LoVo (cell line): ENCODE measurements at places on chromosomes 13 and 19.
A peak's percentile ranks its signal among the peaks of the same experiment; 100 is the strongest.

DNA sequence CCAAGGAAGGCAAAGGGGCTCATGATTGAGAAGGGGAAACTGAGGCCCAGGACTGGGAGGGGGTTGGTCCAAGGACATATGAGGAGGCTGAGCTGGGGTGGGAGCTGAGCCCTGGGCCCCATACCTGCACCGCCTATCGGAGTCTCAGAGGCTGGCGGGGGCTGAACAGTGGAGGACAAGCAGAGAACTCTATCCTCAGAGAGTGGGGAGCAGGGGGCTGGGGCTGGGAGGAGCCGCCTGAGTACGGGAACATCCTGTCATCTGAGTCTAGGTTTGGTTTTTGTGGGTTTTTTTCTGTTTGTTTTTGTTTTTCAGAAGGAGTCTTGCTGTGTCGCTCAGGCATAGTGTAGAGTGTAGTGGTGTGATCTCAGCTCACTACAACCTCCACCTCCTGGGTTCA is 6.2 kb downstream of the ARRDC2 start:
- no peak for DNase-seq

DNA sequence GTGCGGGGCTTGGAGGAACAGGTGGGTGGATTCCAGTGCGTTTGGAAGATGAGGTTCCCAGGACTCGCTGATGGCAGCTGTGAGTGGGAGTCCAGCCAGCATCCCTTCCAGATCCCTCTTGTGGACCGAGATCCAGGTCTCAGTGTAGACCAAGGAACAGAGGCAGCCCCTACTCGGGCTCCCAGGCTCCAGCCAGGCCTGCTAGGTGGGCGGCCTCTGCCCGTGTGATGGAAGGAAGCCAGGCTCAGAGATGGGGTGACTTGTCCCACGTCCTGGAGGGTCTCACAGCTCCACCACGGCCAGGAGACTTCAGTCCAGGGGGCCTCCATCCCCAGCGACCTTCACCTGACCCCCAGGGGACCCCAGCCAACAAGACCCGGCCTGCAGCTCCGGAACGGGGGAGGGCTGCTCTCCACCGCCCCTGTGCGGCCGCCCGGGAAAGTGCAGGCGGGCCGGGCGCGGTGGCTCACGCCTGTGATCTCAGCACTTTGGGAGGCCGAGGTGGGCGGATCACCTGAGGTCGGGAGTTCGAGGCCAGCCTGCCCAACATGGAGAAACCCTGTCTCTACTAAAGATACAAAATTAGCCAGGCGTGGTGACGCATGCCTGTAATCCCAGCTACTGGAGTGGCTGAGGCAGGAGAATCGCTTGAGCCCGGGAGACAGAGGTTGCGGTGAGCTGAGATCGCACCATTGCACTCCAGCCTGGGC is 729 bp upstream of the MADCAM1 start:
- no peak for DNase-seq

GRCh38 chr19:13681509-13681908 is 82.8 kb upstream of the MRI1 start:
- DNase-seq = peak; percentile 34

DNA sequence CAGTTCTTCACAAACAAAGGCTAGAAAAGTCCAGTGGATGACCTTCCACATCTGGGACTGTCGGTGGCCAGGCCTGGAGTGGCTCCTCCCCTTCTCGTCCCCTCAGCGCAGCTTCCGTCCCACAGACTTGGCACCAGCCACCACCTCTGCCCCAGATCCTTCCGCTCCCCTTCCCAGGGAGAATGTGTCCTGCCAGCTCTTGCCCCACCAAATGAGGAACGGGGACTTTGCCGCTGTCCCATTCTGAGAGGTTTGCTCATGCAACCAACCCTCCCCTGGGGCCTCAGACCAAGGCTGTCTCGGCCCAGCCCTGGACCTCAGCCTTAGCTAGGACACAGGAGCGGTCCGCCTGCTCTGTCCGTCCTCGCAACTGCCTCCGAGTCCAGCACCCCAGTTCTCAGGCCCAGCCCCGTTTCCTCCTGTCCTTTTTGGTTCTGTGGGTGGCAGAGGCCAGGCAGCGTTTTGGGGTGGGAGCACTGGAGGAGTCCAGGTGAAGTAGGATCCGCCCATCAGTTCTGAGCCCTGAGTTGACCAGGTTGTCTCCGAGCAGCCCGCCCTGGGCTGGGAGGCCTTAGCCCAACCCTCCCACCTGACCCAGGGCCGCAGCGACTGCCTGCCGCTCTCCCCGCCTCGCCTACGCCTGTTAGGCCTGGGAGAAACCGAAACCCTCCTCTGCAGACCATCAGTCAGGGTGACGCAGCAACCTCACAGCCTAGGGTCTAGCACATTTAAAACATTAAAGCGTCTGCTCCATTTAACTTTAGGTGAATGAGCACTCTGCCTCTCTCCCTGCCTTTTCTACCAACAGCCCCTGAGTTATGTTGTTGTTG is 284.3 kb downstream of the FOXO1 start:
- no peak for DNase-seq

DNA sequence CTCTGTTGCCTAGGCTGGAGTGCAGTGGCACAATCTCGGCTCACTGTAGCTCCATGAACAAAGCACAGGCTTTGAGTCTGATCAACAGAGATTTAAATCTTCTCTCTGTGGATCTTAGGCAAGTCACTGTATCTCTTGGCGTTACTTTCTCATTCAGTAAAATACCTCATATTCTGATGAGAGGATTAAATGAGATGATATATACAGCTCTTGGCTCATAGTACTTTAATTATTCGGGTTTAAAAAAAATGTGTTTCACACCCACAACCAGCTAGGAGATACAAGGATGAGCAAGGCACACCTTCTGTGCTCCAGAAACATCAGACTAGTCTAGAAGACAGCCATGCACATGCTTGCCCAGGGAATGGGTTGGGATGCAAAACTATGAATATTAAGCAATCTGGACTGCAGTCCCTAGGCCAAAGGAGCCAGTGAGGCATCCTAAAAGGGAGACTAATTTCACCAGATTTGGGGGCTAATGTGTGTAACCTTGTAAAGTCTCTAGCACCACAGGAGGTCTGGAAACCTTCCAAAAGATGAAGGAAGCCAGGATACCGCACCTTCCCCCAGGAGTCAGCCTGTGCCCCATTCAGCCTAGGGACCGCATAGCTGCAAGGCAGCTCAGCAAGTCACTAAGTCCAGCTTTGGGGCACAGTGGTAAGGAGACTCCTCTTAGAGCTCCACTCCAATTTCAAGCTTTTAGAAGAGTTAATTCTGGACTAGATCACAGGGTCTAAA is 2.5 kb downstream of the VPS36 start:
- DNase-seq = no peak

- no peak for DNase-seq
Observed at GRCh38 chr19:1084024-1084868, 10.9 kb downstream of the POLR2E start.

GRCh38 chr13:114055766-114056165 is 76.7 kb downstream of the RASA3 start:
- no peak for DNase-seq

DNA sequence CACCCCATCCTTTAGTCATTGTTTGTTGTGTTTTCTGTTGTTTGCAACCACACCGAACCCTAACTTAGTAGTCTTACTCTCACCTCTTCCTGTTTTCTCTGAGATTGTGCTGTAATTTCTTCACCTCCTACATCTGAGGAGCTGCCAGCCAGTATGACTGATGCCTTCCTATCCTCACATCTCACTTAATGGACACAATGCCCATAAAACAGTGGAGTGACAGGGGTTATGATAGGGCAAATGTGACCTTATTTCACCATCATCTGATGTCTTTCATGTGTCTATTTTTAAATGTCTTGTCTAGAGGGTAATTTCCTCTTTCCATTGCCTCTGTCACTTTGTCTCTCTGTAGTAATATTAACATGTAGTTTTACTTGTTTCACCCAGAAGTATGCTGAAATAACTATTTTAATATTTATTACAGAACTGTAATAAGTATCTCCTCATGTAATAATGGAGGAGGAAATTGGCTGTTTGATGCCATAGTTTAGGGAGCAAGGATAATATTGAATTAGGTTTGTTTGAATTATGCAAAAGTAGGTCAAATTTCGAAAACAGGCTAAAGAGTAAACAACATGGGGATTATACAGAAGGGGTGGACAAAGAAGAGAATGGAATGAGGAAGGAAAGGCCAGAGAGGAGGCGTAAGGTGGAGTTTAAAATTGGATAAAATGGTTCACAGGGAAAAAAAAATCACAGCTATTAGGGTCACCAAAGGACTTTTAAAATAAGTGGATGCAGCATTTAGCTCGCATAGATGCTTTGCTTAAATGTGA is 103.5 kb upstream of the SPRY2 start:
- no peak for DNase-seq

DNA sequence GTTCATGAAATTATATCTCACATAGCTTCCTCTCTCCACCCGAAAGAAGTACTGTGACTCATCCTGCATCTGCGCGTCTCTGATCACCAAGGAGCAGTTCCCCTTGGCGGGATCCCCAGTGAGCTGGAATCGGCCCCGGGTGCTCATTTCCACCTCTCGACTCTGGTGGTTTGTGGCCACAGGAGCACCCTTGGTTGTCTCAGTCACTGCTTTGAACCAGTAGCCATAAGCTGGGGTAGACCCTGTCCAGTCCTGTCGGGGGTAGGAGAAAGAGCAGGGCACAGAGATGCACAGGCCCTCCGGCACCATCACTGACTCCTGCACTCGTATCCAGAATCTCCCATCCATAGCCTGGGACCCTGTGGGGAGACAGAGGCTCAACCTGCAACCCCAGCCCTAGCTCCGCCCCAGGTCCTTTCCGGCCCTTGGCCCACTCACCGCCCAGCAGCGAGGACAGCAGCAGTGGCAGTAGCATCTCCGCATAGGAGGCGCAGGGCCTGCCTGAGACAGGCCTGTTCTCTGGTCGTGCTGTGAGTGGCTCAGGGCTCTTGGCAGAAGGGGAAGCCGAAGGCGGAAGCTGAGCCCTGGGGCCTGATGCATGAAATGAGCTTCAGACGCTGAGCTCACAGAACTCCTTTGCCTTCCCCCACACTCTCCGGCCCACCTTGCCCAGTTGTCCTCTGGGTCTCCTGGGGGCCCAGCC is at the start of gene SIGLEC10:
TSS of gene SIGLEC10 (minus strand) at position 536 of the 703 bp plus-strand sequence. CDS start at position 475, 61 bp downstream.
- no peak for DNase-seq

DNA sequence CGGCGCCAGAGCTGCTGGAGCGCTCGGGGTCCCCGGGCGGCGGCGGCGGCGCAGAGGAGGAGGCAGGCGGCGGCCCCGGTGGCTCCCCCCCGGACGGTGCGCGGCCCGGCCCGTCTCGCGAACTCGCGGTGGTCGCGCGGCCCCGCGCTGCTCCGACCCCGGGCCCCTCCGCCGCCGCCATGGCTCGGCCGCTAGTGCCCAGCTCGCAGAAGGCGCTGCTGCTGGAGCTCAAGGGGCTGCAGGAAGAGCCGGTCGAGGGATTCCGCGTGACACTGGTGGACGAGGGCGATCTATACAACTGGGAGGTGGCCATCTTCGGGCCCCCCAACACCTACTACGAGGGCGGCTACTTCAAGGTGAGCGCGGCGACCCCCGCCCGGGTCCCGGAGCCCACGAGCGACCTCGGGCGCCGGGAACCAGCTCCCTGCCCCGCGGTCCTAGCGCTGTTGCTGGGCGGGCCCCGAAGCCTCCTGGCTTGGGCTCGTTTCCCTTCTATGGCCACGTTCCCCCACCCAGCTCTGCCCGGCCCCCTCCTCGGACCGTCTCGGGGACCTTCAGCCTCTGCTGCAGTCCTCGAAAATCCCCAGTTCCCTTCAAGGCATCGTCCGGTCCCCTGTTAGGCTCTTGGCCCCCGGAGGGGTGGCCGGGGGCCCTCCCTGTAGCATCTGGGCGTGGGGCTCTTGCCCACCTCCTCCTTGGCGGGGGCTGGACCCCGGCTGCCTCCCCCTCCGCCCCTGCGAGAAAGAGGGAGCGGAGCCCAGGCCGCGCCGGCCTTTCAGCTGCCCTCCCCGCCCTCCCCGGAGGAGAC is at the start of gene CDC34:
TSS of gene CDC34 (plus strand) at position 8 of the 808 bp plus-strand sequence. CDS start at position 180, 172 bp downstream.
- no peak for DNase-seq

DNA sequence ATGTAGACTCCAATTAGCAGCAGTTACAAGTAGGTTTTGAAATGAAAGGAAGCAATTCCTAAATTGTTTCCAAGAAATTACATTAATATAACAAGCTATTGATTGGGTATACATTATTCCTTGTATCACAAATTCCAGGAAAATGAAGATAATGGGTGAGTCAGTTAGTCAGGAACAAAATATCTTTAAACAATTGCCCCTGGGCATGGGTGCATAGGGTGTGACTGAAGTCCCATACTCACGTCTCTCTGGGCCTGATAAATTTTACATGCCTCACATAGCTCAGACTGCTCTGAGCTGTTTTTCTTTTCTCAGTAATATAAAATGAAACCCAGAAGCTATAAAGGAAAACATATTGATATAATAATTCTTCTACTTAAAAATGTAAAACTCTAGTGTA is 87.8 kb downstream of the FNDC3A start:
- no peak for DNase-seq

GRCh38 chr13:24304620-24305019 is 4.8 kb upstream of the C1QTNF9 start:
- no peak for DNase-seq

DNA sequence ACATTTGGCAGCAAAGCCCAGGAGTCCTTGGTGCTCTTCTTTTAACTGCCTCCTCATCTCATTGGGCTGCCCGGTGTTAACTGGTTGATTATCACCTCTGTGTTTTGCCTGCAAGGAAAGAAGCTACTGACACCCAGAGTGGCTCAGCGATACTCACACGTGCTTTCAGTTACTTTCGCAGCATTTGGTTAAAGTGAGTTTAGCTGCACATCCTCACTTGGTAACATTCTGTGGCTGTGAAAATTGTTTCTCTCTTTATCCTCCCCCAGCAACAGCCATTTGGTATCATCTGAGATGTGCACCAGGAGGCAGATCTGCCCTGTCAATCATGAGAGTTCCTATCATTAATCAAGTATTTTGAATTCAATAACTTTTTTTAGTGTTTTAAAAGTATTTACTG is 44.6 kb upstream of the GPR183 start:
- DNase-seq = no peak

DNA sequence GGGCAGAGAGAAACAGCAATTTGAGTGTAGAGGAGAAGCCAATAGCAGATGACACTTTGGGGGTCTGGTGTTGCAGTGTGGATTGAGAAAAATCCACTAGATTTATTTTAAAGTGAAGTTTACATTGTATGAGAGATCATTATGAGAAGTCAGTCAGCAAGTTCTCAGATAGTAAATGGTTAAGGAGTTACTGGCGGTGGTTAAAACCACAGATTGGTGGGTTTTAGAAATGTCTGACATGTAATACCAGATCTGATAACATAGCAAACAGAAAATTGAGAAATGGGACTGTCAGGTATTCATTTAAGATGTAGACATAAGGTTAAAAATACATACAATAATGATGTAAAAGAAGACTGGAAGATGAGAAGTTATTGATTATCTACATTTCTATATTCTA is 7.2 kb downstream of the ABHD13 start:
- no peak for DNase-seq

DNA sequence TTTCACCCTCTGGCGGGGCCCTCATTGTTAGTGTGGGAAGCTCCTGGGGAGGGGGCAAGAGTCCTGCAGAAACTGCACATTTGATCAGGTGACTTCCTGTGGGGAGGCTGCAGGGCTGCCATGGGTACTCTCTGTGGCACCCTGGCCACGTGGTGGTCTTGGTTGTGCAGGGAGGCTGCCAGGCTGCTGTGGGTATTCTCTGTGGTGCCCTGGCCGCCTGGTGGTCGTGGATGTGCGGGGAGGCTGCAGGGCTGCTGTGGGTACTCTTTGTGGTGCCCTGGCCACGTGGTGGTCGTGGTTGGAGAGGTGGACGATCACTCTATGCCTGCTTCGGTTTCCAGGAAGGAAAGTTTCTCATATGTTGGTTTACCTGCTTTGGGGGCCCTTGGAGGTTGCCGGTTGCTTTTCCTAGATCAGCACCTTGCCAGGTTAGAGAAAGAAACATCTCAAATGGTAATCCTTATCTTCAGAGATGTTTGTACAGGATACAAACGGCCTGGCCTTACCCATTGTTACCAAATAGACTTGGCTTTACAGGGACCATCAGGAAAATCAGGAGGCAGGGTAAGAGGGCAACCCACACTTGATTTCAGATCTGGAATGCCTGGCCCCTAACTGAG is 22.9 kb downstream of the TEX29 start:
- no peak for DNase-seq
